ENCODE measurements at places on chromosomes 11 and 22.
A peak's percentile ranks its signal among the peaks of the same experiment; 100 is the strongest.

DNA sequence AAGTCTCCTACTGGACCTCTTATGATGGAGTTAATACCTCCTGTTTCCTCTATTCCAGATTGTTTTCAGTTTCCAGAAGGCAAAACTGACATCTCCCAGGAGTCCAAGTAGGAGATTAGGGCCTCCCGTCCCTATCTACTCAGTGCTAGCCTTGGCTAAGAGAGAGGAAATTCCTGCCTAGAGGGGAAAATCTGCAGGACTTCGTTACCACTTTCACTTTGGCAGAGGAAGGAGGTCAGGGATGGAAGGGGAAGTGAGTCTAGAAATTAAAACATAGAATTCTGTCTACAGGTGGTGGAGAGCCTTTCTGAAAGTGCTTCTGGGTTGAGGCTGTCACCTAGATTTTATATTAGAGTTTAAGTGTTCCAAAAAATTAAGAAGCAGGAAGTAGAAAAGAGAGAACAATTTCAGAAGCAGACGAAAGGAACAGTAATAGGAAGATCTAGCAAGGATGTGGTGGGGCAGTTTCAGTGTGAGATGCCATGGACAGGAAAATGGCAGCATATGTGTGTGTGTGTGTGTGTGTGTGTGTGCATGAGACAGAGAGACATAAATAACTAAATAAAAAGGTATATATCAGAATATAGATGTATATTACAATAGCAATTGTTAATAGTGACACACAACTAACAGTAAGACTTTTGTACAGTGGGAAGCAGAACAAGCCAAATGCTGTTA, 2.4 kb upstream of the TRIM68 start:
- DNase-seq: no peak

DNA sequence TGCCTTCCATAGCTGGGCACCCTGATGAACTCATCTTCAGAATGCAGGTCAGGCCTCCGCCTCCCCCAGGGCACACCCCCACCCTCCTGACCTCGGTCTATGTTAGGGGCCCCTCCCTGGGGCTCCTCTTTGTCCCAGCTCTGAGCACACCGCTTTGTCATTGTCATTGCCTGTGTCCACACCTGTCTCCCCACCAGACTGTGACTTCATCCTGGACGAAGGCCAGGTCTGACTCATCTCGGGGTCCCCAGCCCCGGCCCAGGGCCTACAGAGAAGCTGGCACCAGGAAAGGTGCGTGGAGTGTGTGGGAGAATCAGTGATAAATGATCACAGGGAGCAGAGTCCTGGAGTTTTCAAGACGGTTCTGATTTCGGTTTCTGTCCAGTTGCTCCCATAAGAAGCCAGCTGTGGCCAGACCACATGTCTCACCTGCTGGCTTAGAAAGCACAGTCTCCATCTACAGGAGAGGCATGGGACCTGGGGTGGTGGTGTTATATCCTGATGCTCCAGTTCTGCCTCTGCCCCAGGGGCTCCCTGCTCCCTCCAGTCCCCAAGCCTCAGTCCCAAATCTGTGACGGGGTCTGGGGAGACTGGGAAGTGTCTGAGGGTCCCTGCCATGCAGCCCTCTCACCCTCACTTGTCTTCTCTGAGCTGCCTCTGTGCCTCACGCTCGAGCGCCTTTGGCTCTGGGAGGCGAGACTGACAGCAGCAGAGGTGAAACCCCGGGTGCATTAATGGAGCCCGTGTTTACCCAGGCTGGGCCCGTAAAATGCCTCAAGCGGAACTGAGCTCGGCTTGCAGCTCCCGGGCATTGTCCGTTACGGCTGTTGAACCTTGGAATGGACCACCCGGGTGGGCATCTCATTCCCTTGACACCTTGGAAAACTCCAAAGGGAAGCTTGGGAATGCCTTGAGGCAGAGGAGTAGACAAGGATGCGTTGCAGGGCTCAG, 85.5 kb upstream of the WNT11 start:
- DNase-seq: no peak

DNA sequence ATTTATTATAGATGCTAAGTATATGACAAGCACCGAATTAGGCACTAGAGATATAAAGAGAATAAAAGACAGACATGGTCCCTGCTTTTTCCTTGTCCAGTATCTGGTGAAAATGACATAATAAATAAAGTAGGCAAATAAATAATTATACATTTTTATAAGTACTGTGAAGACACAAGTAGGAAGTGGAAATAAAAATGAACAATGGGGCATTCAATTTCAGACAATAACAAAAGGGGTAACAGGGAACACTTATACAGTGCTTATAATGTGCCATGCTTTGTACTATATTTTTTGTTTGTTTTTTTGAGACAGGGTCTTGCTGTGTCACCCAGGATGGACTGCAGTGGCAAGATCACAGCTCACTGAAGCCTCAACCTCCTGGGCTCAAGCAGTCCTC, 4.3 kb downstream of the KBTBD3 start:
- no peak for DNase-seq

- no peak for DNase-seq
Observed at GRCh38 chr22:45272498-45272897, 12.3 kb upstream of the UPK3A start.

- no peak for DNase-seq
Observed at GRCh38 chr22:29757096-29757495, 9.7 kb downstream of the ZMAT5 start.

- DNase-seq: no peak
Observed at GRCh38 chr11:10556590-10556989, 11.9 kb downstream of the LYVE1 start.

- no peak for DNase-seq
Observed at GRCh38 chr11:121494355-121495099, 41.8 kb upstream of the SORL1-AS1 start.

DNA sequence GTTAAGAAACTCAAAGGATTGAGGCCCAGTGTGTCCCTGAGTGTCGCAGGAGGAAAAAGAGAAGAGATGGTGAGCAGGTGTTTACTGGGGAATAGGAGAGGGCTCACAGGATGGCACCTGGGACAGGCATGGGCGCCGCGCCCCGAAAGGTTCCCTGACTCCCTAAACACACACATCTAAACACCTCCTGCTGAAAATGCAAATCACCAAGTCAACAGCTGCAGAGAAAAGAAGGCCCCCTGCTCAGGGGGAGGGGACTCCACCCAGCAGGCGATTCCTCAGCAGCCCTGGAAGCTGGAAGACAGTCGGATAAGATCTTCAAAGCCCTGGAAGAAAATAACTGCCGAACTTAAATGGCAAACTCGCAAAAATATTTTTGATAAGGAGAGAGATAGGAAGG, 377.2 kb downstream of the BRD1 start:
- no peak for DNase-seq

DNA sequence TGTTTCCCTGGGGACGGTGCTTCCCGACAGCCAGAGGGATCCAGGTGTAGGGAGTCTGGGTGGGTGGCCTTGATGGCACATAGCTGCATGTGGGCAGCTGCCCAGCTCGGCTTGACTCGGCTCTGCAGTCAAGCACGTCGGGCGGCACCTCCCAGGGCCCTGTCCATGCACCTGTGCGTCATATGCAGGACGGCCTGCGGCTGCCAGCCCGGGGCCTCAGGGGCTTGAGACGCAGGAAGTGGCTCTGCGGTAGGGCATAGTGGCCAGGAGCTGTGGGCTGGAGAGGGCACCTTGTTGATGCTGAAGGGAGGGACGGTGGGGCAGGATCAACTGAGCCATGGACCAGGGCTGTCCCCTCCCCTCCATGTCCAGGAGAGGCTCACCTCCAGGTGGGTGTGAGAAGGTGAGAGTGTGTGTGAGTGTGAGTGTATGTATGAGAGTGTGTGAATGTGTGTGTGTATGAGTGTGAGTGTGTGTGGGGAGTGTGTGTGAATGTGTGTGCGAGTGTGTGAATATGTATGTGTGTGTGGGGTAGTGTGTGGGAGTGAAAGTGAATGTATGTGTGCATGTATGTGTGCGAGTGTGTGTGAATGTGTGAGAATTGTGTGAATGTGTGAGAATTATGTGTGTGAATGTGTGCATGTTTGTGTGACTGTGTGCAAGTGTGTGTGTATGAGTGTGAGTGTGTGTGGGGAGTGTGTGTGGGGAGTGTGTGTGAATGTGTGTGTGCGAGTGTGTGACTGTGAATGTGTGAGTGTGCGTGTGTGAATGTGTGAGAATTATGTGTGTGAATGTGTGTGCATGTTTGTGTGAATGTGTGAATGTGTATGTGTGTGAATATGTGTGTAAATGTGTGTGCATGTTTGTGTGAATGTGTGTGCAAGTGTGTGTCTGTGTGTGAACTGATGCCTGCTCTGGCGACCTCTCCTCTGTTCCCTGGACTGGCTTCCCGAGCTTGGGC, 5.7 kb upstream of the SUN2 start:
- DNase-seq: no peak

DNA sequence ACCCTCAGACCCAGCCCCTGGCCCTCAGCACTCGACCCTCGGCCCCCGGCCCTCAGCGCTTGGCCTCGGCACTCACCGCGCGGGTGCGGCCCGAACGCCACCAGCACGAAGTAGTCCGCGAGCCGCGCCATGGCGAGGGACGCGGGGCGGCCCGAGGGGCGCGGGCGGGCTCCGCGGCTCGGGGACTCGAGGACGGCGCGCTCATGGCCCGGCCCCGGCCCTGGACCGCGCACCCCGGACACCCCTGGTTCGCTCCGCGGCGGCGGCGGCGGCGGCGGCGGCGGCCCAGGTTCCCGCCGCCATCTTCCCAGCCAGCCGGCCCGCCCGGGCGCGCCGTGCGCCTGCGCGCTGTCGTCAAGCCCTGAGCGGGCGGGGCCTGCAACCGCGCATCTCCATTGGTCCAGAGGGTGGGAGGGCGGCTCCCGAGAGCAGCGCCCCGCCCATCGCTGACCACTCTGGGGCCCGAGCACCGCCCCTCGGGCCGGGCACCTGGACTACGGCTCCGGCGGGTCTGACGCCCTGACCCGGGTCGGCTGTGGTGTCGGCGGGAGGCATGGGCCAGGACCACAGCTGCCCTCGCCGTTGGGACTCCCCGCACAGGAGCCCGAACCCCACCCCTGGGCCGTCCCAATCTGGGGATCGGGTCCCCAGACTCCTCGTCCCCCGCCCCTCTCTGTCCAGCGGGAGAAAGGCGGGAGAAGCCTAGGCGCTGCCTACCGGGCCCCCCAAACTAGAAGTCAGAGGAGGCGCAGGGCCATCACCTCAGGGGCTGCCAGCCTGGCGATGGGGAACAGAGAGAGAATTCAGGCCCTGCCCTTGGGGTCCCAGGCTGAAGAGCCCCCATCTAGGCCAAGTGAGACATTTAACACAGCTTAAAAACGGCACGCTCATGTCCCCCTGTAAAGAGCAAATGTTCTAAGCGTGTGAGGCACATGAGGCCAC, at the start of gene SBF1:
Gene SBF1, minus strand, starts transcription at position 326 of the 942 bp plus-strand sequence. Its CDS starts 195 bp downstream, at position 131.
- DNase-seq: peak; percentile 76

DNA sequence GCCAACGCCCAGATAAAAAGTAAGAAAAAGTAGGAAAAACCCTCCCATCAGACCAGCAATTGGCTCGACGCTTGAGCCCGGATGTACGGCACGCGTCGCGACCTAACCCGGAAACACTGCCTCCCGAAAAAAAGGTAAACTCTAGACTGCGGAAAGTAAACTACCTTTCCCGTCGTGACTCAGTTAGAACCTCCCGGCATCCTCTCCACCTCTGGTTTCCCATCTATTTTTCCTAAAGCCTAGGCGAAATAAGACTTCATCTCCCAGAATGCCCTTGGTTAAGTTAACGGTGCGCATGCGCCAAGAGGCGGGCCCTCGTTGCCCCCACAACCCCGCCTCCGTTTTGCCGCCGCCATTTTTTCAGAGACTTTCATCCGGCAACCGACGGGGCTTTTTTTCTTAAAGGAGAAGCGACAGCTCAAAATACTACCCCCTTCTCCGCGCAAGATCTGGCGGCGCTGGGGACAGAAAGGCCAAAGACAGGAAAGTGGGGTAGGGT, 678 bp upstream of the ZFP91 start:
- peak; percentile 89 for DNase-seq

- no peak for DNase-seq
Observed at GRCh38 chr11:37449146-37449545, 851.1 kb upstream of the RAG2 start.

- DNase-seq: no peak
Observed at GRCh38 chr11:42249956-42250355, 790.5 kb upstream of the LRRC4C start.

- DNase-seq: no peak
Observed at GRCh38 chr11:60504219-60504905, 10.8 kb upstream of the MS4A13 start.

- DNase-seq: peak; percentile 96
Observed at GRCh38 chr22:41468381-41469217, at the start of the genes ACO2 and PHF5A. Gene ACO2, plus strand, starts transcription at chr22:41469117. Its CDS starts 30 bp downstream, at chr22:41469147. Gene PHF5A, minus strand, starts transcription at chr22:41468692. Its CDS starts 39 bp downstream, at chr22:41468653.

- no peak for DNase-seq
Observed at GRCh38 chr22:48021991-48022401, 1259.5 kb downstream of the TBC1D22A start.

DNA sequence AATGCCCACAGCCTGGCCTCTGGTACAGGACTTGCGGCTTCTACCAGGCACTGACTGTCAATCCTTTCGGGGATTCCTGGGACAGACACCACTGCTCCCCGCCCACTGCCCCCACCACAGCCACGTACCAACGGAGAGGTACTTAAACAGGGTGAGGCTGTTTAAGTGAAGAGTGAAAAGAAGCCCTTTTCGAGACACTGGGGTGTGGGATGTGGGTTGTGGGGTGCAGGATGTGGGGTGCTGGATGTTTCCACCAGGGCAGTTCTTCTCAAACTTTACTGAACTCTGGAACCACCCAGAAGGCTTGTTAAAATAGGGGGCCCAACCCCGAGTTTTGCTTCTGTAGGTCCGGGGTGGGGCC, 34.2 kb upstream of the PRR5 start:
- DNase-seq: peak; percentile 41

DNA sequence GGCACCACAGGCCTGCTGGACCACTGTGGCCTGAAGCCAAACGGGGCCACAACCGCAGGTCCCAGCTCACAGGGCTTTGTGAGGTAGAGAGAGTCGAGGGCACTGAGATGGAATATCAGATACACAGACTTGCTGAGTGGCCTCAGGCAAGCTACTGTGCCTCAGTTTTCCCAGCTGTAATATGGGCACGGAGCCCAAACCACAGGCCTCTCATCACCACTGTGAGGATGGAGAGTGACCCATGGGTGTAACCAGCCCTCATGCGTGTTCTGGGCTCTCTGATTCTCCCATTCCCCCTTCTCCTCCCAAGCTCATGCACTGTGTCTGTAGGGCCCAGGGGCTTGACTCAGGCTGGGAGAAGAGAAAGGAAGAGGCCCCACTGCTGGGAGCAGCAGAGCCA, 4.2 kb downstream of the UNC93B1 start:
- DNase-seq: no peak

DNA sequence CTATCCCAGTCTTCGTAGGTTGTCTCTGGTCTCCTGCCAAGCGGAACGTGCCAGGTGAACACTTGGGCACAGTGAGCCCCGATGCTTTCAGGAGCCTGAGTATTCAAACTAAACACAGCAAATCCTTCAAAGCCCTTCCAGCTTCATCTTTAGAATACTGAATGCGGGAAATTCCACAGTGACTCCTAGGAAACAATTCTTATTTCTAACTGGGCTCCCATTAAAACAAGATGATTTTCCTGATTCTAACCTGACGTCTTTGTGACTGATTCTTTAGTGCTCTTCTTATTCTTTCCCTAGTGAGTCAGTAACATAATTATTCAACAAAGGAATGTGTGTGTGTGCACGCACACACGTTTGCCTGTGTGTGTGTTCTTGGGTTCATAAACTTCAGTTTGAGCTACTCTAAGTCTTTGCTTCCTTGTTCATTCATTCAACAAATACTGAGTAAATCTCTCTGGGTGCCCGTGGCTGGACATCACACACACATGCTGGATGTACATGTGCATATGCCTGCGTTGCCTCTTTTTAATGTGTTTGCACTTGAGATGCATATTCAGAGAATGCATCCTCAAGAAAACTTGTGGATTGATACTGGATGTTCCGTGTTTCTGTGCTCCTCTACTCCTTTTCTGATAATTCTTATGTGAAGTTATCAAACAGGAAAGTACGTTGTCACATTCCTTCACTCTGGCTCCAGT, 134.5 kb downstream of the WNT7B start:
- DNase-seq: no peak

- DNase-seq: no peak
Observed at GRCh38 chr22:37416827-37417226, 10.5 kb downstream of the ELFN2 start.
